ENCODE measurements at places on chromosomes 1 and 21. TPM values are rescaled to one million over a fixed set of nuclear protein-coding genes. Genes with fewer than 3 reads are reported as not detected.

Gene TNFRSF14
- 135 TPM for total RNA-seq

Gene CLEC20A
- total RNA-seq: not detected

Gene GABPA
- 25.3 TPM for total RNA-seq

Gene CSMD2
- total RNA-seq: not detected

Gene OR2L3
- not detected for total RNA-seq

Gene EXTL1
- not detected for total RNA-seq

Gene LIN28A
- total RNA-seq: not detected

Gene AGMAT
- 24.0 TPM for total RNA-seq

Gene ANGPTL3
- total RNA-seq: not detected

Gene CATSPERE
- total RNA-seq: not detected

Gene ADAM30
- not detected for total RNA-seq

Gene VCAM1
- total RNA-seq: not detected
